ENCODE measurements at places on chromosomes 7 and 10. TPM values are rescaled to one million over a fixed set of nuclear protein-coding genes. Genes with fewer than 3 reads are reported as not detected.

NEUROD6 gene
- not detected for total RNA-seq

DNA sequence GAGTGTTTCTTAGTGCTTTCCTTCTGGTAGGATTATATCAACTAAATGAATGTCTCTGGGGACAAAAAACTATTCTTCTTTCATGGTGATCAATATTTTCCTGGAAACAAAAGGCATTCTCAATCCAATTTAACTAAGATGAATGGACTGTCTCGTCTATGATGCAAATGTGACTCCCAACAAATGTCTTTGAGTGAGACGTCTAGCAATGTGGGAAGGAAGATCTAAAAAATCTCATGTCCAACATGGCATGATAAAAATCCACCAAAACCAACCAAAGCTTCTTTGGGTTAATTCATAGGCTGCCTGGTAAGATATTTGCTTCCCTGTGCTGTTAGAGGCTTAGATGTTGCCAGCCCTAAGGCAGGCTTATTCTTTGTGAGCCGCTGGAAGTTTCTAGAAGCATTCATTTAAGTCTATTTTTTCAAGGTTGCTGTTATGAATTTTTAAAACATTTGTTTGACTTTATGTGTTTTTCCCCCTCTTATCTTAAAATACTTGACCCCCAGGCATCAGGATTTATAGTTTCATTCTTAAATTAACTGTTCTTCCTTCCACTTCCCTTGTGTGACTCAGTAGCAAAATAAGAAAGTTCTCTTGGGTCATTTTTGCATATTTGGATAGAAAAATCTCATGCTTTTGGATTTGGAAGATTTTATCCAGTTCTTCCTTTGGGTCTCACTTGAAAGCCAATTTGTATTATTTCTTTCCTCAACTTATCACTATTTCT is 156.3 kb downstream of the NRP1 start:
- no peak for DNase-seq

DNA sequence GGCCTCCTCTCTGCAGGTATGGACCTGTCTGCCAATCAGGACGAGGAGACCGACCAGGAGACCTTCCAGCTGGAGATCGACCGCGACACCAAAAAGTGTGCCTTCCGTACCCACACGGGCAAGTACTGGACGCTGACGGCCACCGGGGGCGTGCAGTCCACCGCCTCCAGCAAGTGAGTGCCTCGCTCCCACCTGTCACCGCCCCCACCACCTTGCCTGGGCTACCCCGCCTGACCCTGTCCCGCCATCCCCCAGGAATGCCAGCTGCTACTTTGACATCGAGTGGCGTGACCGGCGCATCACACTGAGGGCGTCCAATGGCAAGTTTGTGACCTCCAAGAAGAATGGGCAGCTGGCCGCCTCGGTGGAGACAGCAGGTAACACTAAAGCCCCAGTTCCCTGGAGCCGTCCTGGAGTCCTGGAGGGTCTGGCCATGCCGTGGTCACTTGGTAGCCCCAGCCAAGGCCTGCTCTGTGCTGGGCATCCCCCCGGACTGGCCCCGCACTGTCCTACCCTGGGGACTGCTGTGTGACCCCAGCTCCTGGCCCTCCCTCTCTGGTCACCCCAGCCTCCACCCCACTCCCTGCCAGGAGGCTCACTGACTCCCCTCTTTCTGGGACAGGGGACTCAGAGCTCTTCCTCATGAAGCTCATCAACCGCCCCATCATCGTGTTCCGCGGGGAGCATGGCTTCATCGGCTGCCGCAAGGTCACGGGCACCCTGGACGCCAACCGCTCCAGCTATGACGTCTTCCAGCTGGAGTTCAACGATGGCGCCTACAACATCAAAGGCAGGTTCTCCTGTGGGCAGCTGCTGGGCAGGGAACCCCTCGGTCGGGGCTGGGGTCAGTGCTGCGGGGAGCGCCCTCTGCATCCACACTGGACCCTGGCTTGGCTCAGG is 178.0 kb downstream of the RNF216 start:
- DNase-seq = no peak

GRCh38 chr10:77553311-77553710 is 84.3 kb downstream of the KCNMA1 start:
- no peak for DNase-seq
